Esophagus squamous epithelium (tissue), 5 donors: ENCODE measurements at places on chromosomes 6 and 20. TPM values are rescaled to one million over a fixed set of nuclear protein-coding genes. Genes with fewer than 3 reads are reported as not detected.

IER3 gene
- total RNA-seq = 83.8 TPM

KIAA0408 gene
- total RNA-seq = 0.40 TPM

MACROD2 gene
- total RNA-seq = 3.8 TPM

BCAS1 gene
- total RNA-seq = 9.3 TPM

KCNS1 gene
- total RNA-seq = not detected

ZNF337 gene
- total RNA-seq = 18.9 TPM

SGK2 gene
- total RNA-seq = 0.68 TPM

PNPLA1 gene
- not detected for total RNA-seq

DYNLT2 gene
- total RNA-seq = 3.1 TPM

SLC25A27 gene
- 6.9 TPM for total RNA-seq

DNA sequence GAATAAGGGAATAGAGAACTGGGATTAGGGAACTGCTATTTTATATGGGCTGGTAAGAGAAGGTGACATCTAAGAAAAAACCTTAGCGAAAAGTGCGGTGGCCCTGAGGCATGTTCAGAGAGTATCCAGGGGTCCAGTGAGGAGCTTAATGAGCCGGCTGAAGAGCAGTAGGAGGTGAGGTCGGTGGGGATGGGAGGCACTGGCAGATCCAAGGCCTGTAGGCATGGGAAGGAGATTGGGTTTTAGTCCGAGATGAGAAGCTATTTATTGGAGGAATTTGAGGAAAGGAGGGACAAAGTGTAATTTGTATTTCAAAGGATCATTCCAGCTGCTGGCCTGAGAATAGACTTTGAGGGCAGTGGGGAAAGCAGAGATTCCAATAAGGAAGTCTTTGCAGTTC is 123.8 kb downstream of the QKI start:
- no peak overlapping the region for H3K4me3 ChIP-seq
- H3K27me3 ChIP-seq = no peaks in the 10 kb centered on the region

- H3K4me1 ChIP-seq = no peaks in the 10 kb centered on the region
- no peak for DNase-seq
- no peak overlapping the region for H3K4me3 ChIP-seq
- no peak overlapping the region for H3K27ac ChIP-seq
- H3K27me3 ChIP-seq = no peaks in the 10 kb centered on the region
- no peaks in the 10 kb centered on the region for H3K36me3 ChIP-seq
Observed at GRCh38 chr6:81235512-81235911, 517.0 kb downstream of the TENT5A start.

GRCh38 chr20:38117635-38118034 is 47.4 kb downstream of the TGM2 start:
- H3K27me3 ChIP-seq = no peaks in the 10 kb centered on the region
- no peaks in the 10 kb centered on the region for H3K36me3 ChIP-seq
- peaks cover 3% of the 10 kb centered on the region for H3K4me1 ChIP-seq
- DNase-seq = no peak

DNA sequence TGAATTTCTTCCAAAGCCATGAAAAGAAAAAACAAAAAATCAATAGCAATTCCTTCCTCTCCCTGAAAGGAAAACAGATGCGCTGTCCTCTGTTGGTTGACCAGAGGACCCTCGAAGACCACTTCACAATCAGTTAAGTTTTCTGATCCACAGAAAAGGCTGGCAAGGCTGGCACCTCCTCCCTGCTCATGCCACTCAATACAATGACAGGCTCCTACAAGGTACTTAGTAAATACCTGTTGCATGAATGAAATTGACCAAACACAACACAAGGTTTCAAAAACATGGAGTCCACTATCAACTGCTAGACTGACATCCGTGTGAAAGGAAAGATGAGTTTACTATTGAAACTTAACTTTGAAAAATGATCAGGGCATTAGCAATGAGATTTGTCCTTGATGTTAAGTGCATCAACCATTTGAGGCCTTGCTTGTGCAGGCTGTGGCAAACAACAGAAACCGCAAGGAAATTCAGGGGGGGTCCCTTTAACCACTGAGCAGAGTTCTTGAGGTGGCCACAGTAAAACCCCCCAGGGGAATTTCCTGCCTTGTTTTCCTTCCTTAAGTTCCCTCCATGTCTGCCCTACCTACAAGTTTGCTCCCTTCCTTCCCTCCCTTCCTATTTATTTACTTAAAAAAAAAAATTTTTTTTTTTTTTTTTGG is 27.9 kb upstream of the RTF2 start:
- no peaks in the 10 kb centered on the region for H3K27me3 ChIP-seq
- no peaks in the 10 kb centered on the region for H3K36me3 ChIP-seq
- H3K4me3 ChIP-seq = no peak overlapping the region
- peak overlapping the region; percentile 56 for H3K27ac ChIP-seq
- DNase-seq = no peak
- H3K4me1 ChIP-seq = no peaks in the 10 kb centered on the region

- H3K27ac ChIP-seq = no peak overlapping the region
- H3K4me1 ChIP-seq = peaks cover 38% of the 10 kb centered on the region
- H3K27me3 ChIP-seq = no peaks in the 10 kb centered on the region
- H3K36me3 ChIP-seq = no peaks in the 10 kb centered on the region
Observed at GRCh38 chr6:111989743-111990142, 64.2 kb upstream of the CCN6 start.

- H3K4me3 ChIP-seq = no peak overlapping the region
- no peaks in the 10 kb centered on the region for H3K36me3 ChIP-seq
- H3K27ac ChIP-seq = no peak overlapping the region
- DNase-seq = no peak
- H3K27me3 ChIP-seq = peaks cover 6% of the 10 kb centered on the region
Observed at GRCh38 chr6:37426945-37427510, 6.0 kb upstream of the CMTR1 start.

GRCh38 chr20:41854765-41855164 is 236.6 kb upstream of the CHD6 start:
- no peaks in the 10 kb centered on the region for H3K4me1 ChIP-seq
- DNase-seq = no peak
- no peak overlapping the region for H3K27ac ChIP-seq
- H3K36me3 ChIP-seq = no peaks in the 10 kb centered on the region
- H3K27me3 ChIP-seq = peaks cover 29% of the 10 kb centered on the region

DNA sequence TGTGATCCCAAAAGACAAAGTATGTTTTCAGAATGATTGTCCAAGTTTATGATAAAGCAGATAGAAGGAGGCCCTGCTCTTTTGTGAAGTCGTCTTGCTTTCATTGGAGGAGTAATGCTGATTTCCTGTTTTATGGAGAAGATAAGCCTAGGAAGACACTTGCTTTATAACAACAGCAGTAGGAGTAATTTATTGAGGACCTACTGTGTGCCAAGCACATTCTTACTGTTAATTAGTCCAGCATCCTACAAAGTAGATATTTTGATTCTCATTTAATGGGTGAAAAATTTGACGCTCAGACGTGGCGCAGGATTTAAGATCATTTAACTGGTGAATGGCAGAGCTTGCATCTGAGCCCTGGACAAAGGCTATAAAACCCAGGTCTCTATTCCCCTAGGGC is 87.6 kb downstream of the ZDHHC14 start:
- no peaks in the 10 kb centered on the region for H3K36me3 ChIP-seq
- DNase-seq = no peak
- no peaks in the 10 kb centered on the region for H3K4me1 ChIP-seq
- H3K27me3 ChIP-seq = no peaks in the 10 kb centered on the region
- no peak overlapping the region for H3K4me3 ChIP-seq

- H3K36me3 ChIP-seq = no peaks in the 10 kb centered on the region
- H3K27me3 ChIP-seq = no peaks in the 10 kb centered on the region
- H3K27ac ChIP-seq = peak overlapping the region; percentile 38
- no peak for DNase-seq
Observed at GRCh38 chr6:34709386-34709785, 12.8 kb upstream of the ILRUN start.

- H3K4me1 ChIP-seq = peaks cover 26% of the 10 kb centered on the region
- no peaks in the 10 kb centered on the region for H3K36me3 ChIP-seq
- DNase-seq = no peak
- H3K4me3 ChIP-seq = no peak overlapping the region
Observed at GRCh38 chr20:56429502-56429901, 17.4 kb downstream of the CASS4 start.

- H3K36me3 ChIP-seq = no peaks in the 10 kb centered on the region
- no peak overlapping the region for H3K4me3 ChIP-seq
- DNase-seq = no peak
- H3K27ac ChIP-seq = no peak overlapping the region
- no peaks in the 10 kb centered on the region for H3K27me3 ChIP-seq
- no peaks in the 10 kb centered on the region for H3K4me1 ChIP-seq
Observed at GRCh38 chr6:20444786-20445271, 43.1 kb downstream of the E2F3 start.

DNA sequence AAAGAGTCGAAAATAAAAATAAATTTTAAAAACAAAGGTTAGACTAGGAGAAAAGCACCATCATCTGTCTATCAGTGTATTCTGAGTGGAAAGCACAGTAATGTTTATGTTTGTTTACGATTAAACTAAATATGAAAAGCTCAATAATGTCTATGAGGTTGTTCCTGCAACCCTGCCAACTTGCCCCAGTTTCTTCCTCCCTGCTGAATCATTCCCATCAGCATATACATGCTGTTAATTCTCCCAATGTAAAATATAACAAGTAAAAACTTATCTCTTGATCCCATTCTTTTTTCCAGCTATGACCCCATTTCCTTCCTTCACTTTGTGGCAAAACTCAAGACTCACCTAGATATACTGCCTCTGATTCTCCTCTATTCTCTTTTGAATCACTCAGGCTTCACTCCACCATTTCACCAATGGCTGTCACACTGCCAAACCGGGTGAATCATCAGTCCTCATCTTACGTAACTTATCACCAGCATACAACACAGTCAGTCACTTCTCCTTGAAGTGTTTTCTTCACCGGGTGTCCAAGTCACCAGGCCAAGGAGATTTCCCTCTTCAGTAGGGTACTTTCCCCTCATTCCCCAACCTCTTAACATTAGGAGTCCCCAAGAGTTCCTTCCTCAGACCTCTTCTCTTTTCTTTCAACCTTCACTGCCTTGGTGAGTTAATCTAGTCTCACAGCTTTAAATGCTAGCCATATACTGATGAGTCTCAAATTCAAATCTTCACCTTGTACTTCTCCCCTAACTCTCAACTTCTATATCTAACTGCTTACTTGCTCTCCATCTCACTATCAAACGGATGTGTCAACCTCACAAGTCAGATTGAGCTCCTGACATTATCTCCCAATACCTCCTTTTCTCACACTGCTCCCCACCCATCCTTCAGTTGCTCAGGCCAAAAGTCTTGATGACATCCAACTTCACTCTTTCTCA is 6.2 kb downstream of the TMEM242 start:
- H3K27ac ChIP-seq = peak overlapping the region; percentile 64
- no peak for DNase-seq
- peaks cover 17% of the 10 kb centered on the region for H3K36me3 ChIP-seq

DNA sequence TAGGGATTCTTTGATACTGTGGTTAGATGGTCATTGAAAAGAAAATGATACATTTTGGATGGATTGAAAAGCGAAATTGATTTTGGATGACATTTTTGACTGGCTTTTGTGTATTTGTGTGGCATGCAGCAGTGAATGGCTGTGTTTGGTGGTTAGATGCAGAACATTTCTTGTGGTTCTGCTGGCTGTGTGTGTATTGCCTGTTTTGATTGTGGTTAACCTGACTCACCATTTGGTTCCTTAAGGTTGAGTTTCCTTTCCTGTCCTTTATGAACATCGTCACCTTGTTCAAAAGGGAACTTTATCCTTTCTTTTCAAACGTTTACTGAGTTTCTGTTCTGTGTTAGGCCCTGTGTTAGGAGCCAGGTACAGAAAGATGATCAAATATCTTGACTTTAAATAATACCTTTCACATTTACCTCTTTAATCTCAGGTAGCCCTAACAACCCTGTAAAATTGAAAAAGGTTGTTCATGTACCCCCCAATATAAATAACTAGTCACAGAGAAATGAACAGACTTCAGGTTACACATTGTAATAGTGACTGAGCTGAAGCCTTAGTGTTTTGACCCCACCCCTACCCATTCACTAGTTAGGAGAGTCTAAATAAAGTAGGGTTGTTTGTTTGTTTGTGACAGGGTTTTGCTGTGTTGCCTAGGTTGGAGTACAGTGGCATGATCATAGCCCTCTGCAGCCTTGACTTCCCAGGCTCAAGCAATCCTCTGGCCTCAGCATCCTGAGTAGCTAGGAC is 23.8 kb downstream of the ANKS1A start:
- no peaks in the 10 kb centered on the region for H3K36me3 ChIP-seq
- H3K27ac ChIP-seq = no peak overlapping the region
- no peak for DNase-seq

DNA sequence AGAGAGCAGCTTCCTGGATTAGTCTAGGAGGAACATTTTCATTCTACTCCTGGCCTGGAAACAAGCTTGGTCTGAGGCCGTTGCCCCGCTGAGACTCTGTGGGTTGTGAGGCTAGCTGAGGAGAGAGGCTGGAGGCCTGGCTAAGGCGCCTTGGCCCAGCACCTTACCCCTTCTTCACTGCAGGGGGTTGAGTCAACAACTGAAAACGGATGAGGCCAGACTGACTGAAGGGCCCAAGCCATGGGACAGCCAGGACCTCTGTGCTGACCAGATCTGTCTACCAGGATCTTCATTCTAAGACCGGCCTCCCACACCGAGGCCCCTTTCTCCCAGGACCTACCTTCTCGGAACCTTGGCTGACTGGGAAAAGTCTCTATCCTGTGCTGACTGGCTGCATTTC is 3.5 kb upstream of the AVP start:
- H3K27ac ChIP-seq = no peak overlapping the region
- DNase-seq = no peak
- peaks cover 3% of the 10 kb centered on the region for H3K27me3 ChIP-seq
- H3K4me3 ChIP-seq = no peak overlapping the region
- no peaks in the 10 kb centered on the region for H3K36me3 ChIP-seq

DNA sequence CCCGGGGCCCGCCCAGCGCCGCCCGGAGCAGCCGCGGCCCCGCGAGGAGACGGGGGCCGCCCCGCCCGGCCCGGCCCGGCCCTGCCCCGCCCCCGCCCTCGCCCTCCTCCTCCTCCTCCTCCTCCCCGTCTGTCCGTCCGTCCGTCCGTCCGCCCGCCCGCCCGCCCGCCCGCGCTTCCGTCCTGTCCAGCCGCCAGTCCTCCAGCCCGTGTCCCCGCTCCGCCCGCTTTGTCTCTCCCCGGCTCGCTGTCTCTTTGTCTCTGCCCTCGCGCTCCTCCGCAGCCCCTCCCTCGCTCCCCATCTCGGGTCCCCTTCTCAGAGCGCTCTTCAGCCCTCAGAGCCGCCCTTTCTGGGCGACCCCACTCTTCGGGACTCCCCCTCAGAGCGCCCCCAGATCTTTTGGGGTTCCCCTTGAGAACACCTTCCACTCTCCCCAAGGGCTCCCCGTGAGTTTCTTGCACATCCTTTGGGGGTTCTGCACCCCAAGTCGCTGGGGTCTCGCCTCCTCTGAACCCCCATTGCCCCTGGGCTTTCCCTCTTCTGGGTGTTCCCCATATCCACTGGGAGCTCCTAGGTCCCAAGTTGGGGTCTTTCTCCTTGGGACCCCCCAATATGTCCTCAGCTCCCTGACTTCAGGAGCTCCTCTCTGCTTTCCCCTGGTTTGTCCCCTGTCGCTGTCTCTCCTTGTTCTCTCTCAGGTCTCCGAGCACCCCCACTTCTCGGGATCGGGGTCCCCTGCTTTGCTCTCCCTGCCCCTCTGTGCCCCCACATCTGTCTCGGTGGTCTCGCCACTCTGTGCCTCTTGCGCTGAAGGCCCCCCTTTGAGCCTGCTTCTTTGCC is 79.5 kb upstream of the MYL9 start:
- DNase-seq = no peak
- H3K27ac ChIP-seq = peak overlapping the region; percentile 94
- peak overlapping the region; percentile 68 for H3K4me3 ChIP-seq
- no peaks in the 10 kb centered on the region for H3K36me3 ChIP-seq
- H3K4me1 ChIP-seq = peaks cover 51% of the 10 kb centered on the region
